ENCODE measurements at places on chromosomes 5 and 9.

- no peak for DNase-seq
These were observed 54.7 kb downstream of the SLC38A9 start for GRCh38 chr5:55657443-55657842.

- peak; percentile 31 for DNase-seq
These were observed 36.2 kb upstream of the ANKRD55 start for GRCh38 chr5:56269216-56269927.

DNA sequence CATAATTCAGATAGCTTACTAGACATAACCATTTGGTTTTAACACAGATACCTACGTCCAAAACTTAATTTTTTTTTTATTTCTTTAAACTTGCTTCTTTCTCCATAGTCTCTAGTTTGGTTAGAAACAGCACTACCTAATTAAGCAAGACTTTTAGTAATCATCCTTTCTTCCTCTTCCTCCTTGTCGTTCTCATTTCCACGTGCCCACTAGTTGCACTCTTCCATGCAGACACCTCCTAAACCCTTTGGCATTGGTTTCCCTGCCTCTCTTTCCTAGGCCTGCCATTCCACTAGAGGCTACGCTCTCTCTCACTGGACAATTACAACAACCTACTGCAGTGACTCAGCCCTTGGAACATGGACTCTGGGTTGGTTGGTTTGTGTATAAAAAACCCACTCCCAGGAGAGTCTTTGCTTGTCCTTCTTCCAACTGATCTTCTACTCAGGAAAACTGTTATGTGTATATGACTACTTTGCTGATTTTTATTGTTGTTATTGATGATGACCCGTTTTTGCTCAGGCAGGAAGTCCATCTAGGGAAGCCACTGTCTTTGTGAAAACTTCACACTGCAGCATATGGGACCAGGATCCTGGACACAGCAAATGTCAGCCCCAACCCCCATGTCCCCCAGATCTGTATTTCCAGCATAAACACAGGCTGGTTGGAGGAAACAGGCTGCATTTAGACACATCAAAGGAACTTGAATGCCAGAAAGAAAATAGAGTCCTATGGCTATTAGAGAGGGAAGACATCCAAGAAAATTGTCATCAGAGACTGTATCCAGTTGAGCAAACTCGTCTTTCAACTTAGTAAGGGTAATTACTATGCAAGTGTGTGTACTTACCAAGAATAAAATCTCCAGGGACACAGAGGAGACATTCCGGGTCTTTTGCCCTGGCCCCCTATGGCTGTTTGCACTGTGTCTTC, 503.2 kb downstream of the GADD45G start:
- no peak for DNase-seq

GRCh38 chr5:65184780-65185179, 296.9 kb downstream of the ADAMTS6 start:
- DNase-seq = no peak

GRCh38 chr5:39224196-39224761, 4.9 kb upstream of the FYB1 start:
- DNase-seq = no peak

GRCh38 chr9:111301195-111301594, 28.8 kb downstream of the OR2K2 start:
- DNase-seq = no peak

GRCh38 chr9:99134893-99135341, 30.0 kb downstream of the TGFBR1 start:
- peak; percentile 84 for DNase-seq

GRCh38 chr5:9644630-9645029, 14.5 kb upstream of the TAS2R1 start:
- no peak for DNase-seq

DNA sequence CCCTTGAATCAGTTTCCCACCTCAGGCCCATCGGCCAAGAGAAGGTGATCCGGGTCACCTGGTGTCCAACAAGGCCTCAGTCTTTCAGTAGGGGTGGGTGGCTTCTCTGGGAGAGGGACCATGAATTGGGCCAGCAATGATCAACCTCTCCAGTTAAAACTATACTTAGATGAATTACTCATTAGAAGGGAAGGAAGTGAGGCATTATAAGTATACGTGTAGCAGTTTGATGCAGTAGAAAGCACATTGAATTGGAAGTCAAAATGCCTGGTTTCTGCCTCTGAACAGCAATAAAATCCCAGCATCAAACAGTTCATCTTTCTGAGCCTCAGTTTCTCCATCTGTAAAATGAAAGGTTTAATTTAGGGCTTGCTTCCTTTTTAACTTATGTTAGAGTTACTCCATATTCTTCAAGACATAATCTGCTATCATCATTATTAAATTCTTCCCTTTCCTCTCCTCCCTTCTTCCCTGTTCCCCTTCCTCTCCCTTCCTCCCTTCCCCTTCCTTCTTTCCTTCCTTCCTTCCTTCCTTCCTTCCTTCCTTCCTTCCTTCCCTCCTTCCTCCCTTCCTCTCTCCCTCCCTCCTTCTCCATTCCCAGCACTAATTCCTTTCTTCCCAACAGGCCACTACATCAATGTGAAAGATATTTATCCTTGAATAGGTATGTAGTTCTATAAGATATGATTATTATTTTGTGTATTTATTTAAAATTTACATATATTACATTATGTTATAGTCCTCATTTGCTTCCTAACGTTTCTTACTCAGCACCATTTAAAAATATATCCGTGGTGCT, 18.6 kb upstream of the TMEM174 start:
- DNase-seq = no peak

DNA sequence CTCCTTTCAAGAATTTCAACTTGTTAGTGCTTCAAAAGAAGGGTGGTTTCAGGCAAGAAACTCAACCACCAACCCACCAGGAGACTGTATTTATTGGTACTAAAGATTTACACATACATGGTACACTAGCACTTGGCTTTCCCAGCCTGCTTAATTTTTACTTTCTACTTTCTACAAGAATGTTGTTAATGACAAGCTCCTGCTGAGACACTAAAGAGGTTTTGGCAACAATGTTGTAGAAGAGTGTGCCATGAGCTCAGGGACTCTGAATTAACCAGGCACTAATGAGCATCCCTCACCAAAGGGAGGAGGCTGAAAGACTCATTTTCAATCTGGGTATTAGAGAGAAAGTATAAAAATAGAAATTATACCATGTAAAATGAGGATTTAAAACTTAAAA, 195.0 kb downstream of the KIAA0825 start:
- no peak for DNase-seq

DNA sequence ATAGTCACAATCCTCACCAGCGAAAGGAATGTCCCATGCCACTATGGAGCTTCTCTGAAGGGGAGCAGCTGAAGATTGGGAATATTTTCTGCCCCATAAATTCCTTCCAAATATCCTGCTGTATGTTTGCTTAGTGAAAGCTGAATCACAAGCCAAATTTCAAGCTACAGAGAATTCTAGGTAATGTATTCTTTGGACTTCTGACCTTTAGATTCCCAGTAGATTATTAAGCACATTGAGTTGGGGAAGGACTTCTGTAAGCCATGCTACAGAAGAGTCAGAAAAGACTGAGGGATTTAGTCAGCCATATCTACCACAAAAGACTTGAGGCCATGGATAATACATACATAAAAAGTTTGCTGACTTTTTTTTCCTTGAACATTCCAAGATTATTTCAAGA, 1342.0 kb upstream of the NUDT12 start:
- DNase-seq = no peak

GRCh38 chr9:108783326-108783725, 72.5 kb downstream of the ACTL7B start:
- peak; percentile 76 for DNase-seq

DNA sequence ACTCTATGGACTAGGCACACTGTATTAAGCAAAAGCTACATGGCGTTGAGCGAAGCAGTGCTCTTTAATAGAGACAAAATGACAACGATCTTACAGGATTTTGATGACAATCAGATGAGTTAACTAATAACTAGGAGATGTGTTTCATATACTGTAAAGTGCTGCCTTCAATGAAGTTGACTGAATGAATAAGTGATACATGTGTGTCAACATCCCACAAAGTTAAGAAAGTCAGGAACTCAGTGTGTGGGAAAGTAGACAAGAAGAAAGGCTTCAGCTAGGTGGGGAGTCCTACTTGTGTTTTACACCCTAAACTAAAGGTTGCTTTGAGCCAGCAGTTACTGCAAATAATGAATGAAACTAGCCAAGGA, 79.6 kb downstream of the PAPPA start:
- DNase-seq = no peak

- no peak for DNase-seq
These were observed 46.6 kb upstream of the OLFM1 start for GRCh38 chr9:135040892-135041291.

DNA sequence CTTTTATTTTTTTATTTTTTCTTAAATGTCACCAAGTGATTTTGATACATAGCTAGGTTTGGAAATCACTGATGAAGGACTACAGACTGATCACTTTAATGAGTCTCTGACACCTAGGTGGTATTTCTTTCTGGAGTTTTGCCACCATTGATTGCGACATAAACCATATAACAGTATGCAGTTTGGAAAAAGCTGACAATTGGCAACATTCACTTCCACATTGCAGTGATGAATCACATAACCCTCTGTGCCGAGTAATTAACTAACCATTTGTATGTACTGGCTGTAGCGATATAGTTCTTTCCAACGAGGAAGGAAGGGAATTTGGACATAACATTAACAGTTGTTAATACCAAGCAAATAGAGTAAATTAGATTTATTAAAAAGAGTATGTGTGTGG, 222.9 kb upstream of the EFNA5 start:
- no peak for DNase-seq

- no peak for DNase-seq
These were observed 278.7 kb upstream of the ISL1 start for GRCh38 chr5:51104556-51104955.

DNA sequence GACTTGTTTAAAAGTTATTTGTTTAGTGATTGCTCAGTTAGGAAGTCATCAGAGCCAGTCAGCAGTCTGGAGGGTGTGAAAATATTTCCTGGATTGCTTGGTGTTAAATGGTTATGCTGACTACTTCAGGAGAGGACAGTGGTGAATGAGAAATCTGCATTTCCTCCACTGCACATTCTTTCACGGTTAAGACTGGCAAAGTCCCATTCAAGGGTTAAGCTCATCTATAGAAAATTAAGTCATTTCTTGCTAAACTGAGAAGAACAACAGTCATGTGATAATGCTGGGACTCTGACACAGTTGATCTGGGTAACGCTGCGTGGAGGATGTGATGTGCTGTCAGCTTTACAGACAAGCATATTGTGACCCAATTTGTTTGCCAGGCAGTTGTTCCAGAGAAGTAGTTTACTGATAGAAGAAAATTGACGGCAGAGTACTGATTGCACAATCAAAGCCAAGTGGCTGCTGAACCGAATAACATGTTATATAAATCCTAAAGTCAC, 80.4 kb downstream of the GRAMD2B start:
- no peak for DNase-seq

- no peak for DNase-seq
These were observed 120.0 kb downstream of the C5orf15 start for GRCh38 chr5:133848341-133848811.

GRCh38 chr5:139051392-139051791, 146.8 kb downstream of the SIL1 start:
- DNase-seq = peak; percentile 65

GRCh38 chr5:173751266-173751600, 134.8 kb upstream of the BOD1 start:
- DNase-seq = no peak

GRCh38 chr5:36743891-36744772, 132.4 kb upstream of the NIPBL start:
- peak; percentile 75 for DNase-seq

GRCh38 chr5:168214071-168214470, 77.4 kb upstream of the WWC1 start:
- DNase-seq = no peak

- DNase-seq = no peak
These were observed 7.7 kb upstream of the DPM2 start for GRCh38 chr9:127945338-127945737.

GRCh38 chr5:79798893-79799590, 109.4 kb downstream of the CMYA5 start:
- DNase-seq = no peak

DNA sequence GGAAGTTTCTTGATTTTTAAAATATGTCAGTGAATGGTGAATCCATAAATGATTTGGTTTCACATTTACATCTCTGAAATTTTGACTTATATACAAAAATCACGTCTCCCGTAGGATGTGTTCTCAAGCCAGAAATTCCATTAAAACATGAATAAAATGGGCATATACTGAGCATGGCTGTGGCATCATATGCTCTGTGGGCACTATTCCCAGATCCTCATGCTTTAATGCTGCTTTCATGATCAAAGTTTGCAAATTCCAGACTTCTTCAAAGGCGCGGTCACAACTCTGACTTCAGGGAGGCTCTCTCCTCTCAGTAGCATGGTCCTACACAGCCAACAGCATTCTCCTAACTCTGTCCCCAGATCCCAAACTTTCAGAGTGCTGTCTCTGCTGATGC, 723.2 kb downstream of the TAF11L14 start:
- no peak for DNase-seq

GRCh38 chr9:96122282-96122681, 179.7 kb downstream of the HSD17B3 start:
- no peak for DNase-seq

GRCh38 chr5:89934069-89934468, 475.5 kb downstream of the CETN3 start:
- DNase-seq = no peak

- no peak for DNase-seq
These were observed 19.8 kb downstream of the IFT74 start for GRCh38 chr9:26975728-26976707.

DNA sequence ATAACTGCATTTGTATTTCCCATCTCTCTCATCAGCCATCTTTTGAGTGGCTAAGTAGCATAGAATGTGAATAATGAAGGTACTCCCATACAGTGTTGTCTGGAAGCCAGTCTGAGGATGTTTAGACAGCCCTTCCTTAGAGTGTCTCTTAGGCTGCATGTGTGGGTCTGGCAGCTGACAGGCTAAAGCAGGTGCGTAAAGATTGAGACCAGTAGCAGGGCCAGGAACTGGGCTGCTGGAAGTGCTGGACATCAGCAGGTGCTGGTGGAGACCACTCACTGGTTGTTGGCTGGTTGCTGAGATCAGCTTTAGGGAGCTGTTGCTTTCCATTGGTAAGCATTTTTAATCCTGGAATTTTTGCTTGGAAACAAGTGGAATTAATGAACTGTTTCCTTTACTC, 197.5 kb downstream of the PCSK5 start:
- no peak for DNase-seq

GRCh38 chr9:107137495-107138202, 145.4 kb upstream of the RAD23B start:
- peak; percentile 5 for DNase-seq

- no peak for DNase-seq
These were observed 9.1 kb downstream of the CHMP5 start for GRCh38 chr9:33273972-33274328.

- peak; percentile 78 for DNase-seq
These were observed 50.2 kb upstream of the ASTN2 start for GRCh38 chr9:117464941-117465616.

- DNase-seq = no peak
These were observed 920 bp downstream of the PMPCA start for GRCh38 chr9:136411378-136411777.

DNA sequence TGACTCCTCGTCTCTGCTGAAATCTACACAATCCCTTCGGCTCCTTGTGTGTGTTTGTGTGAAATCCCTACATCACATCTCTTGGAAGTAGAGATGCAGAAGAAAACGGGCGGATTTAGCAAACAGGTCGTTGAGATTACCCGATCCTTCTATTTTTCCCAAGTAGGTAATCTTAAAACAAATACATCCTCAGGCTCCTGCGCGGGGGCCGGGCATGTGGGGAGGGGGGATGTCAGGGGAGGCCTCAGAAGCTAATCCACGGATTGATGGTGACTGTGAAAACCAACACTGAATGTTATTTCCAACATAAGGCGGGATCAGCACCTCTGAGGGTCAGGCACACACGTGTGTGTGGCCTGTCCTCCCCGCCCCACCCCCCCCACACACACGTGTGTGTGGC, 137.8 kb downstream of the ROR2 start:
- no peak for DNase-seq

All from NCI-H2171 treated with DMSO at 0.1 percent for 48 hours (cell line).